ENCODE measurements at places on chromosomes 1 and 21.

DNA sequence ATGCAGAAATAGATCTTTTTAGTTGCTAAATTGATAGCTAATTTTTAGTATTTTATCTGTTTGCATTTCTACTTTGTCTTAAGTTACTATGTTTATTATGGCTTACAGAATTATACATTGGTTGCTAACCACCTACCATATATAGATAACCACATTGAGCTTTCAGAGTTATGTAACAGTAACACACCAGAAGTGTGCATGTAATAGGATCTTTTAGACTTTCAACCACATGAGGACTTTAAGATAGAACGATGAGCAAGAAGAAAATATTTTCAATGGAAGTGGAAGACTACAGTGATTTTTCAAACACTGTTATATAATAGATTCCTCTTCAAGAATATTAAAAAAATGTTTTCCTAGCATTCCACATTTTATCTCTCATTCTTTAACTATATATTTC is 28.8 kb downstream of the TOR1AIP1 start:
- DNase-seq = no peak

GRCh38 chr1:41723786-41724185 is 194.9 kb downstream of the HIVEP3 start:
- DNase-seq = no peak

DNA sequence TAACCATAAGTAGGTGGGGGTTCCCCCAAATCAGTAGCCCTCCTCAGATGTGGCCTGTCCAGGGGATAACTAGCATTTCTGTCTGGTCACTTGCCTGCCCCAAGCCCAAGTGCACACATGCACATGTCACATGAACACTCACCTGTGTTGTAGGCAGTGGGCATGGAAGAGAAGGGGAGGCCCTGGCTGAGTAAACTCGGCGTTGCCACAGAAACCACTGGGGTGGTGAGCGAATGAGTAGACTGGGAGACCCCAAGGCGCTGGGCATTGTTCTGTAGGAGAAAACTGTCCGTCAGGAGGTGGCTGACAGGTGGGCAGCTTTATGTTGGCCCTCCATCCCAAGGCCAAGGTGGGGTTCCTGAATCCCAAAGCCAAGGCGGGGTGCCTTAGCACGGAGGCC is 25.6 kb downstream of the MEF2D start:
- no peak for DNase-seq

GRCh38 chr1:58392083-58392482 is 154.4 kb downstream of the OMA1 start:
- DNase-seq = no peak

- DNase-seq = no peak
Observed at GRCh38 chr1:205809942-205810345, 3.1 kb downstream of the SLC41A1 start.

- DNase-seq = no peak
Observed at GRCh38 chr1:109632671-109633346, 13.2 kb downstream of the AMPD2 start.

- no peak for DNase-seq
Observed at GRCh38 chr1:41666981-41667631, 182.6 kb upstream of the EDN2 start.

DNA sequence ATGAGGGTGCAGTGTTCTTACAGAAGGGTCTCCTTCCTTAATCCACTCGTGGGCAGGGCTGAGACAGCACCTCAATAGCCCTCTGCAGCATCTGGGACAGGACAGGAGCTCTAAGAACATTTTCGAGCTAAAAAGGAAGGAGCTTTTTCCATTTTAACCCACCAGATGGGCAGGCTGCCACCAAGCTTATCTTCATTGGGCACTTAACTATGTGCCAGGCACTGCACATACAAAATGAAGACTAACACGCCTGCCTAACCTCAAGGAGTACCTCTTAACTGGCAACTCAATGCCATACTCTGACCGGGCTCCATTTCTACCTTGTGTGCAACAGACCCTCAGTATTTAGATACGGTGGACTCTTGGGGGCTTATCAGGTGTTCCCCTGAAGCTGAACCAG is 48.2 kb downstream of the SSBP3 start:
- DNase-seq = no peak

GRCh38 chr1:10781137-10781536 is 15.3 kb downstream of the CASZ1 start:
- DNase-seq = no peak

DNA sequence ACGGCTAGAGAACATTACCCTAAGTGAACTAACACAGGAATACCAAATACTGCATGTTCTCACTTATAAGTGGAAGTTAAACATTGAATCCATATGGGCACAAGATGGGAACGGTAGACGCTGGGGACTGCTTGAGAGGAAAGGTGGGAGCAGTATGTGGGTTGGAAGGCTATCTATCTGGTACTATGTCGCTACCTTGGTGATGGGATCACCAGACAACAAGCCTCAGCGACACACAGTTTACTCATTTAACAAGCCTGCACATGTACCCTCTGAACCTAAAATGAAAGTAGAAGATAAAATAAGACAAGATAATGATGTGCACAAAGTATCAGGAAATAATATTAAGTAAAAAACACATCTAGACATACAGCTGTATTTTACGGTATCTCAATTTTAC is 819 bp downstream of the PYHIN1 start:
- no peak for DNase-seq

DNA sequence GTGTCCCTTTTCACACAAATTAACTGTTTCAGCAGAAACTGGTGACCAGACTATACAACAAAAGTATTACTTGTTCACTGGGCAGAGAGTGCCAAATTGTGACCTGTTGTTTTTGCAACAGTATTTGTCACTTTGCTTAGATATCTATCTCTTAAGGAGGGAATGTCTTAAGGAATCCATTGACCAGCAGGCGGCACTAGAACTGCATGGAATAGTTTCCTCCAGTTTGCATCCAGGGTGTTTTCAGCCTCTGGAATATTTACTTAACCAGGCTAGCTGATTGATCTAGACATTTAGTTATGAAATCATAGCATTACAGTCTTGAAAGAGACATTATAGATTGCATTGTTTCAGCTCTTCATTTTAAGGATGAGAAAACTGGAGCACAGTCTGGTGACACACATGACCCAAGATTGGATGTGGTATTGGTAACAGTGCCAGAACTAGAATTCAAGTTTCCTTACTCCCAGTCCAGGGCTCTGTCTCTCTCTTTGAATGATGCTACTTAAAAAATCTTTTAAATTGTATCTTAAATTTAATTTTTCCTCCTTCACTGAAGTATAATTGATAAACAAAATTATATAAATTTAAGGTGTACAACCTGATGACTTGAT is 16.9 kb downstream of the RPTN start:
- DNase-seq = peak; percentile 52

DNA sequence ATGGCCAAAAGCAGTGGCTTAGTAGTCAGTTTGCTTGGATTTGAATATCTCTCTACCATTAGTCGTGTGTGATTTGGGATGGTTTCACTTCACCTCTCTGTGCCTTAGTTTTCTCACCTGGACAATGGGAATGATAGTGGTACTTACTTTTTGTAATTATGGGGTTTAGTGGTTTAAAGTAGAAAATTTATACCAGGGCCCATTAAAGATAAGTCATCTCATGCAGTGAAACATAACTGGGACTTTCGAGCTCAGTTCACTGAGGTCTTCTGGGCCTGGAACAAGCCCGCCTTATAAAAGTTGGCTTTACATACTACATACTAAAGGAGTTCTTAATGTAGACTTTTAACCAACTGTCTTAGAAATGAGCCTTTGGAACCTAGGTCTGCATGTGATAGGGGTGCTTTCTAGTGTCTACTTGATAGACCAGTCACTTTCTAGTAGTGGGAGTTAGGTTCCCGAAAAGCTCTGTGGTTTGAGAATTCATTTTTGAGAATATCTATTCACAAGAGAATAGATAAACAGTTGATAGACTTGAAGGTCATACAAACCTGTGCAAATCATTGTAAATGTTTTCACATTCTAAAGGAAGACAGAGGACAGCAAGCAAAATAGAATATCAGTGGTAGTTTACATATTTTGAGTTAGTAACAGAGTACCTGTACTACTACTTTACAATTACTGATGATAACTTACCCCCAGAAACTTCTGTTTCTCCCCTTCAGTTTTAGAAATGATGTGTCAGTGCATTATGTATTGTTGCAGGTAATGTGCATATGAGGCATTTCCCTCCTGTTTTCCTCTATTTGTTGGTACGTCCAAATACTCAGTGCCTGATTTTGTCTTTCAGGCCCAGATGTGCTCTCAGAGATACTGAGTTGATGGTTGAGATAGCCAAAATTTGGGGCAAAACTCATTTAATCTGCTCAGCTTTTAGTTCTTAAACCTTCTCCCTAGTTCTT is 48.0 kb downstream of the DYRK1A start:
- no peak for DNase-seq

GRCh38 chr1:28436211-28436769 is 66.8 kb downstream of the PHACTR4 start:
- DNase-seq = no peak

- DNase-seq = no peak
Observed at GRCh38 chr1:11641776-11642305, 12.4 kb downstream of the FBXO2 start.

GRCh38 chr21:21238629-21239400 is 240.6 kb downstream of the NCAM2 start:
- no peak for DNase-seq

DNA sequence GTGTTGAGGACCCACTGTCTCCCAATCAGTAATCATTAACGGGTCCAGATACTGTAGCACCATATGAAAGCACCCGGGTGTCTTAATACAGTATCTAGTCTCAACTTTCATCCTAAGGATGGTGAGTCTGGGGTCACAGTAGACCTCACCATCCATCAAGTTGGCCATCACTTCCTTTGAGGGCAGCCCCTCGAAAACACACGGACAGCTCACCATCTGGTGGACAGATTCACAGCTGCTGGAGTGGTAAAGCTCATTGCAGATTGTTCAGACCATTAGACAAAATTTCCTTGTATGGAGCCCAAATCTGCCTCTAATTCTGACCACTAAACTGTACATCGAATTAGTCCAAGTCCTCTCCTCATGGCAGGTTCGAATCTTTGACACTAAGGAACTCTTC is 123.1 kb downstream of the PGBD5 start:
- no peak for DNase-seq

DNA sequence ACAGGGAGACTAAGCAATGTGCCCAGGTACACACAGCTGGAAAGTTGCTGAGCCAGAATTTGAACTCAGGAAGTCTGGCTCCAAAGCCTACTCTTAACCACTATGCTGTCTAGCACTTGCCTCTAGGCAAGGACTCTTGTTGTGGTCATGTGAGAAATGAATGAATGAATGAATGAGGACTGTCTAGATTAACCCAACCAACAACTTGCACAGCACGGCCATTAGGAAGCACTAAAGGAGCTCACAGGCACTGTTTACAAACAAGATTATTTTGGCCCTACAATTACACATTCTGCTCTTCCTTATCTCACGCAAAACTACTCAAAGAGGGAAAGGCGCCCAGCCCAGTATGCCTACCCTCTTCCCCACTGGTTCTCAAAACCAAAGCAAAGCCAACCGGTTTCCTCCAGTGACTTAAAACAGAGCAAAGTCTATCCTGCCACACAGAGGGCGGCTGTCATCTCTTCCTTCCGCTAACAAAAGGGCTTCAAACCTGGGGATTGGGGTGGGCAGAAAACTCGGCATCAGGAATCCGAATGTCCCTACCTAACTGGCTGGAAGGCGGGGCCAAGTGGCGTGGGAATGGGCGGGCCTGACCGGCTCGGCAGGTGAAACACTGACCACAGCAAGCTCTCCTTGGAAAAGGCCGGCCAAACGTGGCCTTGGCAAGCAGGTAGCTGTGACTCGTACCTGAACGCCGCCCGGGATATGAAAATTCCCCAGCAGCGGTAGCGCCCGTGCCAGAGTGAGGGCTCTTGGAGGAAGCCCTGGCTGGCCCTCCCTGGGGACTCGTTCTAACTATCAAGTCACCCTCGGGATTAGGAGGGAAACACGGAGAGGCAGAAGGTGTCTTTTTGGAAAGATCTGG is 948 bp downstream of the STK40 start:
- peak; percentile 58 for DNase-seq

DNA sequence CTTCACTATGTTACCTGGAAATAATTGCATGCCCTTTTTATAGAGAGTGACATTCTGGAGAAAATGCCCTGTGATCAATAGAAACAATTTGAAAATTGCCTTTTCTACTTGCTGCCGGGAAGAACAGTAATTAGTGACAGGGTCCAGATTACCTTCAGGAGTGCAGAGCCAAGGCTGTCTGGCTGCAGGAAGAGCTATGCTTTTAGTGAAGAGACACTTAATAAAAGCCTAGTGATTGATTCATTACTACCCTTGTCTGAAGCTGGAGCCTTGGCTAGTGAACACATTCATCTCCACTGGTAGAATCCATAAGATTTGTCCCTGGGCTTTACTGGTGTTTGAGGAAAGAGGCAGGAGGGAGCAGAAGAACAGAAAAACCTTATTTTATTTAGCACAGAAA is 12.9 kb upstream of the DNASE2B start:
- DNase-seq = no peak

GRCh38 chr1:202807926-202808757 is at the start of gene KDM5B:
Gene KDM5B (minus strand): TSS chr1:202808421. CDS start chr1:202808305, 116 bp downstream.
- DNase-seq = peak; percentile 29

GRCh38 chr1:18932387-18932786 is 24.1 kb downstream of the IFFO2 start:
- DNase-seq = no peak

DNA sequence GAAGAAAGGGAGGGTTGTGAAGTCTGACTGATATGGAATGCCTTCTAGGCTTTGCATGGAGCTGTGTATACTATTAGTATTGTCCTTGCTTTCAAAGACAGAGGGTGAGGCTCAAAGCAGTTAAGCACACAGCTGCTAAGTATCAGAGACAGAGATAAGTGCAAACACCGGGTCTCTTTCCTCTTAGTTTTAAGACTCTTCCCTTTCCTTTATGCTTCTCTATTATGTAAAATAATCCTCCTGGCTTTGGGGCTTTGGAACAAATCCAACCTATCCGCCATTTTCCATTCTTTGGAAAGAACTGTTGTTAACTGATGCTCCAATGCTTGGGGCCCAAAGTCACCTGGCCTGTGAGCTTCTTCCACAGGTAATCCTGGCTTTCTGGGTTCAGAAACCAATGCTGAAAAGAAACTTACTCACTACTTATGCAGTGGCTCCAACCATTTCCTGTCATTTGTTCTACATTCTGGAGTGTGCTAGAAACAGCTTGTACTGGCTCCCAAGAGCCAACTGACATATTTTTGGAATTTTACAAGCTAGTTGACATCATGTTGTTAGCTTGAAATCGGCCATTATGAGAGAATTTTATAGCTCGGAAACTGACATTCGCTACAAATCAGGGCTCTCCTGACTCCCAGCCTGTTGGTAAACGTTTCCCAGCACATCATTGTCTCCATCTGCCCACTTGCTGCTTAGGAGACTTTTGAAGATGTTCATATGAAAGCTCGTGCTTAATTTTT is 67.5 kb downstream of the DNTTIP2 start:
- peak; percentile 41 for DNase-seq

DNA sequence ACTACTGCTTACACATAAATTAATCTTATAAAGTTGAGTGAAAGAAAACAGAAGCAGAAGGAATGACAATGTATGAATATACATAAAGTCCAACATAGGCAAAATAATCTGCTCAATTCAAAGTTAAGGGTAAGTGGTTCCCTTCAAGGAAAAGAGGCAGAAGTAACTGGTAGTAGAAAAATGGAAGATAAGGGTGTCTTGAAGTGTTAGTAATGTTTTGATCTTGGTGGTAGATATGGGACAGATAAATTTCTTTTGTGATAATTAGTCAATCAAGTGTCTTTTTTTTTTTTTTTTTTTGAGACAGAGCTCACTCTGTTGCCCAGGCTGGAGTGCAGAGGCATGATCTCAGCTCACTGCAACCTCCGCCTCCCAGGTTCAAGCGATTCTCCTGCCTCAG is 12.7 kb downstream of the USP48 start:
- no peak for DNase-seq
